ENCODE measurements at places on chromosomes 2 and 18.

GRCh38 chr2:173657996-173658717 lies 303.5 kb downstream of the CDCA7 start:
- H3K27ac ChIP-seq: no peak overlapping the region
- H3K36me3 ChIP-seq: no peaks in the 10 kb centered on the region
- DNase-seq: no peak
- peaks cover 18% of the 10 kb centered on the region for H3K27me3 ChIP-seq
- H3K4me1 ChIP-seq: no peaks in the 10 kb centered on the region
- no peak overlapping the region for H3K4me3 ChIP-seq

DNA sequence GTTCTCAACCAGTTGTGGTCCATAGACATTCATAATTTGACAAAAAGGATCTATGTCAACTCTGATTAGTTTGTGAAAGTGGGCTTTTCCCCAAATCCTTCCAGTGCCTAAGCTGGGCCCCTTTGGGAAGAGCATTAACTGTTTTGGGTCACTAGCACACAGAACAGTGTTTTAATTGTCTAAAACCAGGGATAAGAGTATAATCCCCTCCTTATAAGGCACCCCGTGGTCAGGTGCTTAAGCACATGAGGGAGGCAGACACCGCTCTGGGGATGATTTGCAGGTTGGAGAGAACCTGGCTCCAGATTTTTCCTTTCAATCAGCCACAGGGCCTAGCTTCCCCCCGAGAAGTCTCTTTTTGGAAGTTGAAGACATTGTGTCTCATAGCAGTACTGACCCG lies 53.6 kb upstream of the RFX8 start:
- no peaks in the 10 kb centered on the region for H3K27me3 ChIP-seq
- H3K4me1 ChIP-seq: no peaks in the 10 kb centered on the region
- no peak for DNase-seq
- no peak overlapping the region for H3K4me3 ChIP-seq
- no peak overlapping the region for H3K27ac ChIP-seq

GRCh38 chr18:73614812-73615211 lies 532.8 kb downstream of the FBXO15 start:
- H3K27ac ChIP-seq: no peak overlapping the region
- H3K27me3 ChIP-seq: no peaks in the 10 kb centered on the region

DNA sequence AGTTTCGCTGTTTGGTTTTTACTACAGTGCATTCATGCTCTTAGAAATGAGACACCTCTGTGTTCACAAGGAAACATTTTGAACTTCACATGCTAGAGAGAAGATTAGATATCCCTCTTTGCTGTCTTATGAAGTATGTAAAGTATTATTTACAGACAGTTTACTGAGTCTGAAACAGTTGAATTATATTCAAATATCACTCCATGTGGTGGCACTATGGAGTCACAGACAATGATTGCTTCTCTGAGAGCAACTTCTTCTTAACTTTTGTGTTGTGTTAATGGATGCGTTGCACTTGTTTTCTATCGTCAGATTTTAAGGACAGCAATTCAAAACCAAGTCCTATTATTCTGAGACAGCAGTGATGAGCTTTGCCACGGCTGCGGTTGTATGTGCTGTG lies 823.6 kb downstream of the GALR1 start:
- H3K27ac ChIP-seq: no peak overlapping the region
- H3K36me3 ChIP-seq: no peaks in the 10 kb centered on the region
- no peaks in the 10 kb centered on the region for H3K4me1 ChIP-seq
- no peak overlapping the region for H3K4me3 ChIP-seq
- no peaks in the 10 kb centered on the region for H3K27me3 ChIP-seq
- no peak for DNase-seq

DNA sequence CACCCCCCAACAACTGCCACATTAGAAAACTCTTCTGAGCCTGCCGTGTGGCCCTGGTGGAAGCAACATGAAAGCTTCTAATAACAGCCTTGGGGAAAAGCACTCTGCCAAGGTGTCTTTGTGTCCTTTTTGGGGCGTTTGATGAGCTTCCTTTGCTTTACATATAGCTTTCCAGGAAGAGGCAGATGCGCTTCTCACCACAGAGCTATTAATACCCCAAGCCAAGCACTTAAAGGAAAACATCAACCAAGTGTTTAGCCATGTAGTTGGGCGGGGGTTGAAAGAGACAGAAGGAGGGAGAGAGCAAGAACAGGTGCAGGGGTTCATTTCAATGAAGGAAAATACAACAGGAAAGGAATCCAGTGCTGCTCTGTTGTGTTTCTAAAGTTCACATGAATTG lies 176.1 kb downstream of the VAPA start:
- H3K27me3 ChIP-seq: peaks cover 12% of the 10 kb centered on the region
- H3K36me3 ChIP-seq: peaks cover 7% of the 10 kb centered on the region
- H3K4me1 ChIP-seq: no peaks in the 10 kb centered on the region
- no peak for DNase-seq
- H3K4me3 ChIP-seq: no peak overlapping the region
- no peak overlapping the region for H3K27ac ChIP-seq

DNA sequence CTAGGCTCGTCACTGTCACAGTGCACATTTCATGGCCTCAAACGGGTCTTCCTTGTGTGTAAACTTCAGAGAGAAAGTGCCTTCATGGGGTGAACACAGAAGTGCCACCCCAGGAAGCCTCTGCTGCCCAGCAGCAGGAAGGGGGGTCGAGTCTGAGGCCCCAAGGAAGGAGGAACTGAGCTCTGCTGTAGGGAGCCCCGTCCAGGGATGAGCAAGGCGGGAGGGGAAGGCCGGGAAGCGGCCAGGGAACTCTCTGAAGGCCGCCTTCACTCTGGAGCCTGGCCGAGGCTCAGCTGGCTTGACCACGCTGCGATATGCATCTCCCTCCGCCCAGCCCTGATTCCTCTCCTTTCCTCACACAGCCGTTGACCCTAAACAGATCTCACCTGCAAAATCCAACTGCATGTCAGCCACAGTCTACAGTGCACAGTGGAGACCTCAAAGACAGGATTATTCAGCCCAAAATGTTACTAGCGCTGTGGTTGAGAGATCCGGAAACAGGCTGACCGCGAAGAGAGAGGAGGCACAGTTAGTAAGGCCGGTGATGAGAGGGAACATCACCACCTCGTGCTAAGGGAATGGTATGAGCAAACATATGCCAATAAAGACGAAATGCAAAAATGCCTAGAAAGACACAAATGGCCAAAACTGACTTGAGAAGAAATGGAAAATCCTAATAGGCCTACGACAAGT lies 34.2 kb upstream of the CTDP1 start:
- no peak overlapping the region for H3K27ac ChIP-seq
- peaks cover 1% of the 10 kb centered on the region for H3K36me3 ChIP-seq
- H3K4me1 ChIP-seq: peaks cover 20% of the 10 kb centered on the region

GRCh38 chr18:79397830-79398761 lies 2.4 kb downstream of the NFATC1 start:
- H3K27me3 ChIP-seq: no peaks in the 10 kb centered on the region
- peaks cover 42% of the 10 kb centered on the region for H3K4me1 ChIP-seq
- no peaks in the 10 kb centered on the region for H3K36me3 ChIP-seq
- peak overlapping the region; percentile 95 for H3K4me3 ChIP-seq

GRCh38 chr18:32360682-32361345 lies 109.9 kb downstream of the GAREM1 start:
- no peaks in the 10 kb centered on the region for H3K4me1 ChIP-seq
- no peaks in the 10 kb centered on the region for H3K36me3 ChIP-seq
- H3K27me3 ChIP-seq: peaks cover 4% of the 10 kb centered on the region
- no peak for DNase-seq
- H3K27ac ChIP-seq: no peak overlapping the region
- H3K4me3 ChIP-seq: no peak overlapping the region

DNA sequence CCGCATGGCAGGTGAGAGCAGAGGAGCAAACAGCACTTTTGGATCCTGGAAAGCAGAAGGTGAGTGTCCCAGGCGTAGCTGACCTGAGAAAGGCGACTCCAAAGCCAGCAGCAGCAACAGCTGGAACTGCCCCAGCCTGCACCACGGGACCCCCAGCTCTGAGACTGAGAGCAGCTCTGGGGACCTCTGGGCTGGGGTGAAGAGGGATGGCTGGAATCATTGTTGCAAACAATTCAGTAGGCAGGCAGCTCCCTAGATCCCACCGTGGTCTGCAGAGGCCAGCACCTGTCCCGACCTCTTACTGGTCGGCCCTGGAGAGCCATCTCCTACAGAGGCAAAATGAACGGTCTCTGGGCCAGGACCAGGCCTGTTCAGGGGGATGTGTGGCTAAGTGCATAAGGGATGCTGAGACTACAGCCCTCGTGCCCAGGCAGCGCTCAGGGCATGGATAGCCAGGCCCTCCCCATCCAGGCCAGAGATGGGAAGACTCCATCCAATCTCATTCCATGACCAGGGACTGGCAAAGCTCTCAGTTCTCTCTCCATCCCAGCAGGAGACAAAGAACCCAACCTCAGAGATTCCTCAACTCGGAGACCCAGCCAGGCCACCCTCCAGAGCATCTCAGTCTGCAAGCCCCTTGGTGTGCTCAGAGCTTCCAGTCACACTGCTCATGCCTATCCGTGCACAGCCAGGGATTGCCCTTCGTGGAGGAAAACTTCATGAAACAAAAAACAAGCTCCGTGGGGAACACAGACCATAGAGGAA lies 38.2 kb upstream of the ALPP start:
- no peak overlapping the region for H3K27ac ChIP-seq
- H3K36me3 ChIP-seq: no peaks in the 10 kb centered on the region
- no peak overlapping the region for H3K4me3 ChIP-seq
- H3K4me1 ChIP-seq: no peaks in the 10 kb centered on the region
- no peaks in the 10 kb centered on the region for H3K27me3 ChIP-seq

DNA sequence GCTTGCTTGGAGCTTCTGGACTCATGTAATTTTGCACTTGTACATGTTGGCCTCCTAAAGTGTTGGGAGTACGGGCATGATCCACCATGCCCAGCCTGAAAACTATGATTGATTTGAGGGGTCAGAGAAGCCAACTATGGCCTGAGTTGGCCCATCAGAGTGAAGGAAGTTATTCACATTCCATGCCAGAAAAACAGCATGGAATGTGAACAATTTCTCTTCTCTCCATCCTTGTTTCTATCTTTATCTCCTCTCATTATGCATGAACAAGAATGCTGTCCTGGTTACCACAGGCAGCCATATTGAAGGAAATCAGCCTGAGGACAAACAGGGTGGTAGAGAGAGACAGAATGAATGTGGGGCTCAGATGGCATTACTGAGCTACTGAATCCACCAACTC lies 3.5 kb upstream of the CD226 start:
- H3K4me3 ChIP-seq: no peak overlapping the region
- DNase-seq: no peak
- no peak overlapping the region for H3K27ac ChIP-seq
- H3K27me3 ChIP-seq: no peaks in the 10 kb centered on the region

GRCh38 chr2:138720035-138720838 lies 60.0 kb downstream of the NXPH2 start:
- H3K4me3 ChIP-seq: no peak overlapping the region
- no peaks in the 10 kb centered on the region for H3K4me1 ChIP-seq
- no peaks in the 10 kb centered on the region for H3K36me3 ChIP-seq

DNA sequence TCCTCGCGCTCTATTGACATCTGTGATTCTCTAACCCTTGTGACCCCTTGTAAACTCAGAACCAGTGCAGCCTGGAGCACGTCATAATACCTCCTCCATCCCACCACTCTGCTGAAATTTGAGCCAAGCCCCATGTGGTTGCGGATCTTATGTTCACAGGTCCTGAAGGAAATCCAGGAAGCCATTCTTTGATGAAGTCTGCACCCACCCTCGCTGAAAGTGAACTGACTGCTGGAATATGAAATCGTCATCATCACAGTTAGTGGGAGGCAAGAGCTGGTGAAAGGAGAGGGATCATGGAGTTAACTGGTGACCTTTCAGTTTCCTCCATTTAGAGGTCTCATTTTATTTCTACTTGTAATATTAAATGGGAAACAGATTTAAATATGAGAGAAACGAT lies 21.6 kb downstream of the ZEB2 start:
- H3K27me3 ChIP-seq: no peaks in the 10 kb centered on the region
- no peaks in the 10 kb centered on the region for H3K36me3 ChIP-seq

DNA sequence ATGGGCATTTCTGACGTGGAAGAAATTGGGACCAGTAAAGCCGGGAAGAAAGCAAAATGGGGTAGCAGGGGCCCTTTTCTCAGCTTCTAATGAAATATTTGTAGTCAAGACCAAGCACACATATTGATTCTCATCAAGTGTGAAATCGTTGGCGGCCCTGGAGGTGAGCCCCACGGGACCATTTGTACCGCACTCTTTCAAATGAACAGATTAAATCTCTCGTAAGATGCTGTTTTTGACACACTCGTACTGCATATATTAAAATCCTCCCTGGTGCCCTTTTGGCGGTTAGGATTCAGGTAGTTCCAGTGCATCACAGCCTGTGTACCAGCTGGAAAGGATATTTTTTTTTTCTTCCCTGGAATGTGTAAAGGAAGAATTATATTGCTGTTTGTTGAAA lies 9.9 kb upstream of the MYL1 start:
- H3K4me1 ChIP-seq: no peaks in the 10 kb centered on the region
- no peaks in the 10 kb centered on the region for H3K27me3 ChIP-seq
- no peak for DNase-seq
- no peak overlapping the region for H3K27ac ChIP-seq

DNA sequence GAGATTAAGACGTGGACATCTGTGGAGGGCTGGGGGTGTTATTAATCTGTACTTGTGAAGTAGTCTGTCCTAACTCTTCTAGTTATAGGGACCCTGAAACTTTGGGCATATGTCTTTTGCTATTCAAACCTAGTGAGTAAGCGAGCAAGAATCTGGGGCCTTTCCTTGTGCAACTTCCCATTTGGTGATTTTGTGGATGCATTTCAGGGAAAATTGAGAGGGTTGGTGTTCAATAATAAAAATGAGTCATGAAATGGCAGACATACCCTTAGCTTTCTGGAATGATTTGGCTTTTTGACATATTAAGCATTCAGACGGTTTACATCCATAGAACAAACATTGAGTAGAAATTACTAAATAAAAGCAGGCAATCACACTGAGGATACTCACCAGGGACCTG lies 17.0 kb downstream of the COL4A4 start:
- H3K4me1 ChIP-seq: no peaks in the 10 kb centered on the region
- no peaks in the 10 kb centered on the region for H3K36me3 ChIP-seq
- no peak overlapping the region for H3K27ac ChIP-seq
- H3K4me3 ChIP-seq: no peak overlapping the region
- H3K27me3 ChIP-seq: peaks cover 8% of the 10 kb centered on the region

DNA sequence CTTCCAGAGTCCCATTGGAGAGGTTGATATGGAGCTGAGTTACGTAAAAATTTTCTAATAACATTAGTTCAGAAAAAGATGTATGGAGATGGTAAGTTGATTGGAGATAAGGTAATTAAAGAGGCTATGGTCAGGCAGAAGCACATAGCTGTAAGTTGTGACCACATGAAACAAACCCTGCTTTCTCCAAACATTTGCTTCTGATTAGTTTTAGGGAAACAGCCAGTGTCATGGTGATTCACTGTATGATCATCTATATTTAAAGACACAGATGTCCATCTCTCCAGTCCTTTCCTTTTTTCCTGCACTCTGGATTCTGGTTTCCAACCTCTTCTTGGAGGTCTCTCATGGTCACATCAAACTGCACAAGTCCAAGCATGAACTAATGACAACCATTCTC lies 1550.8 kb upstream of the PIK3C3 start:
- no peaks in the 10 kb centered on the region for H3K4me1 ChIP-seq
- no peak overlapping the region for H3K4me3 ChIP-seq
- no peak for DNase-seq
- no peaks in the 10 kb centered on the region for H3K36me3 ChIP-seq
- no peaks in the 10 kb centered on the region for H3K27me3 ChIP-seq

- H3K36me3 ChIP-seq: no peaks in the 10 kb centered on the region
- DNase-seq: no peak
- no peaks in the 10 kb centered on the region for H3K27me3 ChIP-seq
- no peaks in the 10 kb centered on the region for H3K4me1 ChIP-seq
- H3K4me3 ChIP-seq: no peak overlapping the region
- H3K27ac ChIP-seq: no peak overlapping the region
Observed at GRCh38 chr2:16404551-16405300, 260.9 kb downstream of the CYRIA start.

- peaks cover 4% of the 10 kb centered on the region for H3K36me3 ChIP-seq
- no peak overlapping the region for H3K4me3 ChIP-seq
- peaks cover 59% of the 10 kb centered on the region for H3K4me1 ChIP-seq
- no peaks in the 10 kb centered on the region for H3K27me3 ChIP-seq
Observed at GRCh38 chr18:13589943-13590342, 136.4 kb downstream of the FAM210A start.

Measured in naive B cell (primary cell).